ENCODE measurements at places on chromosomes 1 and 21. TPM values are rescaled to one million over a fixed set of nuclear protein-coding genes. Genes with fewer than 3 reads are reported as not detected.

The SGIP1 gene
- 22.8 TPM for total RNA-seq

The C8B gene
- total RNA-seq, result not detected

The OVAAL gene
- total RNA-seq, result not detected

The SAMSN1 gene
- total RNA-seq, result 1.8 TPM

The ZNF124 gene
- total RNA-seq, result 47.6 TPM

- H3K27ac ChIP-seq, result no peak overlapping the region
- H3K4me1 ChIP-seq, result no peaks in the 10 kb centered on the region
- H3K27me3 ChIP-seq, result no peaks in the 10 kb centered on the region
- no peak for DNase-seq
Observed at GRCh38 chr21:9772348-9772672, 749.1 kb upstream of the TPTE start.

DNA sequence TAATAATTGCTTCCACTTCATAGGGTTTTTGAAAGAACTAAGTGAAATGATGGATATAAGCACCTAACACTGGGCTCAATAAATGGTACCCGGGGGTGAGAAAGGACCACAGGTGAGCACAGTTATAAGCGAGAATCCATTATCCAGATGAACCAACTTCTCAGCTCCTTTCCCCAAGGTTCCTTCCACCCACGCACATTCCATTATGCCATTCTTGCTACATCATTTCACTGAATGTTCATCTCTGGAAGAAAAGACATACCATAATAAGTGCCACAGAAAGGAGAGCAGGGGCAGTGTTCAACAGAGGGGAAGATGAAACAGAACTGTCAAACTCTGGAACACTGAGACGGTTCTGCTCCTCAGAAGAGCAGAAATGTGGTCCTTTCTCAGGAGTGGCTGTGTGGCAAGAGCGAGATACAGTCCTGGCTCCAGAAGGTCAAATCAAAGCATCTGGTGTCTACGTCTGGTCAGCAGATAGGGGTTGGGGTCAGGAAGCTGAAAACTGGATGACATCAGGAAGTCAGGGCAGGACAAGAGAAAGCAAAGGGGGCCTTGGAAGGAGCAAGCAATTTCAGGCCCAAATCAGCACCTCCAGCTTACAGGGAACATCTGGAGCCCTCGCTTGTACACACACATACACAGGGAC lies 255.4 kb upstream of the TMEM51 start:
- no peak overlapping the region for H3K27ac ChIP-seq
- no peaks in the 10 kb centered on the region for H3K27me3 ChIP-seq
- no peaks in the 10 kb centered on the region for H3K4me1 ChIP-seq
- no peak for DNase-seq

The PTGFRN gene
- 29.1 TPM for total RNA-seq

The H6PD gene
- 37.2 TPM for total RNA-seq

DNA sequence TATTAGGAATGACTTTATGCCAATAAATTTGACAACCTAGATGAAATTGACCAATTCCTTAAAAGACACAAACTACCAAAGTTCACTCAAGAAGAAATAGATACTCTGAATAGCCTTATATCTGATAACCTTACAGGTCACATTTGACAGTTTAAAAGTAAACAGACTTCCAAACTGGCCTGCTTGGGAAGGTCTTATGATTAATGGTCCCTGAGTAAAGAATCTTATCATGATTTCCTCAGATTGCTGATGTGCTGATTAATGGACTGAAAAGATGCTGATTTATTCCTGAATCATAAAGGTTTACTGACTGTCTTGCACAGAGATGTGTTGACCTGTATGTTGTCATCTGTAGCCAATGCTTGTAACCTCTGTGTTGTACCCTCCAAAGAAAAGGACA lies 9.7 kb upstream of the FTCD start:
- H3K4me3 ChIP-seq, result no peak overlapping the region

DNA sequence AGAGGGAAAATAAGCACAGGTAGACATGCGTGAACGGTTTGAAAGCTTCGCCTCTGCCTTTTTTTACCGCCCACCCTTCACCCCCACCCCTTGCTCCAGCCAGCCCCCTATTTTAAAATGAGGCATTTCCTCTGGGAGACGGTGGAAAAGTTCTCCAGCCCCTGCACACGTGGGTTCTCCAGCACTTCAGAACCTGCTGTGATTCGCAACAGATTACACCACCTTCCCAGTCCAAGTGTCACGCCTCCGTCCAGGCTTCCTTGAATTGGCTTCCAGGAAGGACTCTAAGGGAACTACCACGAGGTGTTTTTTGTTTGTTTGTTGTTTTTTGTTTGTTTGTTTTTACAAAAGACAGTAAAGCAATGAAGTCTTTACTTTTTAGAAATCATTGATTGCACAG lies 2.6 kb downstream of the LRRC7 start:
- peak overlapping the region; percentile 71 for H3K4me3 ChIP-seq
- H3K27ac ChIP-seq, result peak overlapping the region; percentile 45
- DNase-seq, result peak; percentile 75
- no peaks in the 10 kb centered on the region for H3K36me3 ChIP-seq
- H3K4me1 ChIP-seq, result no peaks in the 10 kb centered on the region

DNA sequence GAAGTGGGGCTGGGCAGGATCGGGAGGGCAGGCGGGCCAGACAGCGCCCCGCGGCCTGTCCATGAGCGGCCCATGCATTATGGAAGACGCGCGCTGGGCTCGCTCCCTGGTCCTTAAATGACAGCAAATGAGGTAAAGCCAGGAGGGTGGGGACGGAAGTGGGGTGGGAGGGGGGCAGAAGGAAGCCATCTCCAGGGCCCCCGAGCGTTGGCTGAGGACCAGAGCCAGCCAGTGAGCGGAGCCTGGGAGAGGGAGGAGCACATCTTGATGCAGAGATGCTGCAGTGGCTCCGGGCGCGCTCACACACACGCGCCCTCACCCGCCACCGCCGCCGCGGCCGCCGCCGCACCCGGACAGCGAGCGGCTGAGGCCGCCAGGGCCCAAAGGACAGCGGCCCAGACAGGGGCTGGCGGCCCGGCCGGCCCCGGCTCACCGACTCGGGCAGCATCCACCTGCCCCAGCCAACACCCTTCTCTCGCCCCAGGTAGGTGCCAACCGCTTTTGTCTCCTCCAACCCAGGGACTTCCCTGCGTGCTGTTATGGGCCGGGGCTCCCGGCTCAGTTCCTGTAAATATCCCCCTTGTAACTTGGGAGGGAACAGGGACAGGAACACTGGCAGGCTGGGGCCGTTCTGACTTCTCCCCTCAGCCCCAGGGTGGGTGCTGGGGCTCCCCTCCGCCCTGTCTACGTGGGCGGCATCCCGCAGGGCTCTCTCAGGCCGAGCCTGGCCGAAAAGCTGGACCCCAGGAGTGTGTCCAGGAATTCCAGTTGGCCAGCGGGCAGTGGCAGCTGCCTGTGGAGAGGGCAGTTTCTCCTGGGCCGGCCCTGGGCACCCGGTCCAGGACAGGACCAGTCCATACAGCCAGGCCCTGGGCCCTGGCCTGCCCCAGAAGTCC lies at the start of gene CNTN2:
TSS of gene CNTN2 (plus strand) at position 302 of the 896 bp plus-strand sequence. CDS start 9,974 bp downstream, outside the sequence.
- H3K27ac ChIP-seq, result no peak within 1 kb of the TSS
- no peaks in the 10 kb centered on the region for H3K27me3 ChIP-seq
- DNase-seq, result no peak

- H3K27ac ChIP-seq, result no peak overlapping the region
- no peak overlapping the region for H3K4me3 ChIP-seq
- H3K36me3 ChIP-seq, result no peaks in the 10 kb centered on the region
- no peak for DNase-seq
- no peaks in the 10 kb centered on the region for H3K4me1 ChIP-seq
Observed at GRCh38 chr1:76496871-76497270, 370.4 kb upstream of the ST6GALNAC5 start.

GRCh38 chr1:3575993-3576392 lies 35.3 kb downstream of the MEGF6 start:
- H3K27me3 ChIP-seq, result no peaks in the 10 kb centered on the region
- DNase-seq, result no peak
- peaks cover 9% of the 10 kb centered on the region for H3K4me1 ChIP-seq

The PLPPR5 gene
- not detected for total RNA-seq

The RGS4 gene
- 2.2 TPM for total RNA-seq

The NEXN gene
- total RNA-seq, result 5.7 TPM

DNA sequence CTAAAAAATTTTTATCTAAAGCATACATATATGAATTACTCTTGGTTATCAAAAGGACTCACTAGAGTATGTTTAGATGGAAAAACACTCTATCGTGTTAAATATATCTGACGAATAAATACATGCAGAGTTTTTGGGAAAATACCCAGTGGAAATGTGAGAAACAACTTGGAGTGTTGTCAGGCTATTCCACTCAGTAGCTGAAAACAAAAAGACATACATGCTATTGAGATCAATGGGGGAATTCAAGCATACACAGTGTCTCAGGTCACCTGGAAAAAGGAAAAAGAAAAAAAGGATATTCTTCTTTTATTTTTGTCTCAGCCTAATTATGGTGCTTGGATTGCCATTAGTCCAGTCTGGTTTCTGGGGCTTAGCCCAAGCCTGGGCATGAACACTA lies 247.0 kb upstream of the LYPLAL1 start:
- no peak overlapping the region for H3K27ac ChIP-seq
- no peak for DNase-seq
- no peaks in the 10 kb centered on the region for H3K36me3 ChIP-seq

DNA sequence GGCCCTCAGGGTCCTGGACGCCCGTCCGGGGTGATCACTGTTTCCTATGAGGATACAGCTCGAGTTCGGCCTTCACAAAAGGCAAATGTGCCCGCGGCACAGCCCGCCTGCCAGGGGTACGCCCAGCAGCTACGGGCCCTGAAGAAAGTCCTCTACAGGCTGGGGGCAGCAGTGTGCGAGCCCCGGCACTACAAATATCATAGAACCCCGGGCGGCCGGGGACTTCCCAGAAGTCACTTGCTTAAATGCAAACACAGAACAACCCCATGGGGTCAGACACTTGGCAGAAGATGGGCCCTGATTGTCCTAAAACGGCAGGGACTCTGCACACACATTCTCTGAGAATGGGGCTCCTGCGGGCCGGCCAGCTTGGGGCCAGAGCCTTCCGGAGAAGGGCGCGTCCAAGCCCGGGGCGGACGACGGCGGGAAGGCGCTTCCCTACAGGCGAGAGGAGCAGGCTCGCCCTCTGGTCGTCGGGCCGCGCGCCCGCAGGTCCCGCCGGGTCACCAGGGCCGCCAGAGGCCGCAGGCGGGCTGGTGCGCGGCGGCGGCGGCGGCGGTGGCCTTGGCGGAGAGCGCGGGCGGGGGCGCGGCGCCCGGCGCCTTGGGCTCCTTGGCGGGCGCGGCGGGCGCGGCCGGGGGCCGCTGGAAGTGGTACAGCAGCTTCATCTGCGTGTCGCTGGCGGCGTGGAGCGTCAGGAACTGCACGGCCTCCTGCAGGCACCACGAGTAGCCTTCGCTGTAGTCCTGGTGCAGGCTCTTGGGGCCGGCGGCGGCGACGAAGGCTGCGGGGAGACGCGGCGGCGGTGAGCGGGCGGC lies 888 bp downstream of the HES5 start:
- H3K27ac ChIP-seq, result no peak overlapping the region
- peak; percentile 17 for DNase-seq
- no peaks in the 10 kb centered on the region for H3K27me3 ChIP-seq
- peaks cover 30% of the 10 kb centered on the region for H3K4me1 ChIP-seq
- no peaks in the 10 kb centered on the region for H3K36me3 ChIP-seq
- peak overlapping the region; percentile 2 for H3K4me3 ChIP-seq

The PSMA5 gene
- total RNA-seq, result 25.1 TPM

- DNase-seq, result no peak
- peaks cover 26% of the 10 kb centered on the region for H3K4me1 ChIP-seq
- H3K27me3 ChIP-seq, result no peaks in the 10 kb centered on the region
- no peak overlapping the region for H3K4me3 ChIP-seq
Observed at GRCh38 chr1:2126331-2127186, 68.0 kb downstream of the FAAP20 start.

The ZSWIM5 gene
- 12.6 TPM for total RNA-seq

DNA sequence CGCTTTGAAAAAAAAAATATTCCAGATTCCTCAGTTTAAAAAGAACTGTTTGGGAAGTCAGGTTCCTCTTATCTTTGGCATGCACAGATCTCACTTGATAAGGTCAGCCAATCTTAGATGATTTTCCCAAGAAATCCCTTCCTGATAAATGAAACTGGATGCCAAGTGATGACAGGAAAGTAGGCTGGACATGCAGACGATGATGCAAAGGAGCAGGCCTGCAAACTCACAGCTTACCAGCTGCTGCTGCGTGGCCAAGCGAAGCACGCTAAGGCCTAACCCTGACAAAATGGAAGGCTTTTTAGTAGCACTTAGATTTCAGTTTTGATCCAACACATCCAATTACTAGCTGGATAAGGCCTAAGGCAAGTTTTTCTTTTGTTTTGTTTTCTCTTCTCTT lies 10.1 kb downstream of the TADA1 start:
- H3K4me1 ChIP-seq, result peaks cover 11% of the 10 kb centered on the region
- no peak overlapping the region for H3K4me3 ChIP-seq
- H3K27me3 ChIP-seq, result no peaks in the 10 kb centered on the region
- peaks cover 13% of the 10 kb centered on the region for H3K36me3 ChIP-seq
- H3K27ac ChIP-seq, result no peak overlapping the region
- no peak for DNase-seq

- no peak for DNase-seq
- no peak overlapping the region for H3K27ac ChIP-seq
- no peak overlapping the region for H3K4me3 ChIP-seq
Observed at GRCh38 chr1:81664341-81664740, 136.4 kb upstream of the ADGRL2 start.

DNA sequence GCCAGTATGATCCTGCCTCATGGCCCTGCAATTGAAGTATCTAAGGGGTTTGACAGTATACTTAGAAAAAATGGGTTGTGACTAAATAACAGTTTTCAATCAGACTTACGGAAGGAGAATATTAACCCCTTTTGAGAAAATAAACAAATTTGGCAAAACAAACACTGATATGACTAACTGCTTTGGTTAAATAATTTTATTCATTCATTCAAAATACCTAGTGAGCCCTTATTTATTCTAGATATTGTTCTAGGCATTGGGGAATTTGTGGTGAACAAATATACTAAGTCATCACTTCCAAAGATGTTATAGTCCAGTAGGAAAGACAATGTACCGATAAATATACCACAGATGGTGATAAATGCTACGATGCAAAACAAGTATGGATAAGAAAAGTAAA lies 358.7 kb downstream of the TGFB2 start:
- DNase-seq, result no peak
- no peaks in the 10 kb centered on the region for H3K27me3 ChIP-seq
- no peak overlapping the region for H3K4me3 ChIP-seq
- H3K4me1 ChIP-seq, result no peaks in the 10 kb centered on the region
- no peak overlapping the region for H3K27ac ChIP-seq
